Stimulated activated CD8-positive, alpha-beta memory T cell treated with anti-CD3 and anti-CD28 coated beads, Interleukin-7, amount 100 ng/mL, for 24 hours (primary cell): ENCODE measurements at places on chromosomes 5 and 9.

DNA sequence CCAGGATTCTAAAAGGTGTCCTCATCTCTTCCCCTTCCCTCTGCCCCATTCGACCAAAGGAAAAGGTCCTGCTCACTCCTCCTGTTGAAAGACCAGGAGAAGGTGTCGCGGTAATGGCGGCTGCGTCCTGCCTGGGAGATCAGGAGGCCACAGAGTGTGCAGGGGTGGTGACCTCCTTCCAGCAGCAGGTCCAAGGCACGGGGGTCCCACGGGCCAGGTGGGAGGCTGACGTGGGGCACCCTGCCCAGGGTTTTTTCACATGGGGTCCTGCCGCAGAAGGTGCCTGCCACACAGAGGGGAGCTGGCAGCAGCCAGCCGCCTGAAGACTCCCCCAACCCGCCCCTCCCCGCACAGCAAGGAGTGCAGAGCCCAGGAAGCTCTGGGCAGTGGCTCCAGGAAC is 22.2 kb upstream of the ADAMTS2 start:
- DNase-seq, result no peak

DNA sequence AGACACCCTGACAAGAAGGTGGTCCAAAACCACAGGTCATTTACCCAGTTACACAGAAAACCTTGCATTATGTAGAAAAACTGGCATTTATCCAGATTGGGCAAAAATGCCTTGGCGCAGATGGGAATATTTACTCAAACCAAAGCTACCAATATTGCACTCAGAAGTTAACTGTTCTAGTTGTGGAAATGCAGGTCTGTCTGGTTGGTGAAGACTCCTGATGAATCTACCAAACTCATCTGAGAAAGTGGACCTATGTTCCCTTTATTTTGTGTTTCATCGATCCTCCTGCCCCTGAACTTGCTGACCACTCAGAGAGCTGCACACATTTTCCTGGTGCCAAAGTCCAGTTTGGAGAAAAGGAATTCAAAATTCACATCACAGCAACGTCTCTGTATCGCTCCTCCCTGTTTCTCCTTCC is 85.2 kb upstream of the ALDH1A1 start:
- no peak for DNase-seq

DNA sequence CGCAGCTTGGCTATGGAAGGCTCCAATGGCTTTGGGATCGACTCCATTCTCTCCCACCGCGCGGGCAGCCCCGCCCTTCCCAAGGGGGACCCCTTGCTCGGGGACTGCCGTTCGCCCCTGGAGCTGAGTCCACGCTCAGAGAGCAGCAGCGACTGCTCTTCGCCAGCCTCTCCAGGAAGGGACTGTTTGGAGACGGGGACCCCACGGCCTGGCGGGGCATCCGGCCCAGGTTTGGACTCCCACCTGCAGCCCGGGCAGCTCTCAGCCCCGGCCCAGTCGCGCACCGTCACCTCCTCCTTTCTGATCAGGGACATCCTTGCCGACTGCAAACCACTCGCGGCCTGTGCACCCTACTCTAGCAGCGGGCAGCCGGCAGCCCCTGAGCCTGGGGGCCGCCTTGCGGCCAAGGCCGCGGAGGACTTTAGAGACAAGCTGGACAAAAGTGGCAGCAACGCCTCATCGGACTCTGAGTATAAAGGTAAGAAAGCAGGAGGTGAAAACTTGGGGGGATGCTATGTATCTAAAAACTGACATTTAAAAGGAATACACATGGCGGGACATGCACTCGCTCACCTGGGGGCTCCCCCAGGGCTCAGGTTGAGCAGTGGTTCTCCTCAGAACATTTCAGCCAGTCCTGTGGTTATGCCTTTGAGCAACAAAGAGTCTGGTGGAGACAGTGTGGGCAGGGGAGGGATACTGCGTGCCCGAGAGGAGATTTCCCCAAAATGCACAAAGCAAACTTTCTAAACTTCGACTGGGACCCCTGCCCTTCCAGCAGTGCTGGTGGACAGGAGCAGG is 579 bp downstream of the BARHL1 start:
- DNase-seq, result no peak

DNA sequence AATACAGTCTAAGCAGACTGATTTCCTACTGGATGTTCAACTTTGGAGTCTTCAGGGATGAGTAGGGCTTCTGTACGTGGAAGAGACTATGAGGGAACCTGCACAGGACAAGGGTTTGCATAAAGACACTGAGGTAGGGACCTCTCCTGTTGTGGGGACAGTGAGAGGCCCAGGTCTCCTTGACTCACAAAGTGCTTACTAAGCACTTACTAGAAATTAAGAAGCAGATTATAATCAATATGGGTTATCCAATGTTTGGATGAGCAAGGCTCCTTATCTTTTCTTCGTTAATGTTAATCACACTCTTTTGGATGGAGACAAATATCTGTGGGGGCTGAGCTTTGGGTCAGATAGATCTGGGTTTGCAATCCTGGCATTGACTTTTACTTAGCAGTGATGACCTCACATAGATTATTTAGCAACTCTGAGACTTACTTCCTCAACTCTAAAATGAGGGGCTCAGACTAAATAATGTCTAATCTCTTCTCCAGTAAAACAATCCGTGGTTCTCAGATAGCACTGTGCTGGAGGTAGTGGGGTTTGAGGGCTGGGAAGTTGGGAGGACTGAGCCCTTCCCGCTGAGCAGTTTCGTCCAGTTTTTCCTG is 45.9 kb downstream of the PDCD1LG2 start:
- no peak for DNase-seq

DNA sequence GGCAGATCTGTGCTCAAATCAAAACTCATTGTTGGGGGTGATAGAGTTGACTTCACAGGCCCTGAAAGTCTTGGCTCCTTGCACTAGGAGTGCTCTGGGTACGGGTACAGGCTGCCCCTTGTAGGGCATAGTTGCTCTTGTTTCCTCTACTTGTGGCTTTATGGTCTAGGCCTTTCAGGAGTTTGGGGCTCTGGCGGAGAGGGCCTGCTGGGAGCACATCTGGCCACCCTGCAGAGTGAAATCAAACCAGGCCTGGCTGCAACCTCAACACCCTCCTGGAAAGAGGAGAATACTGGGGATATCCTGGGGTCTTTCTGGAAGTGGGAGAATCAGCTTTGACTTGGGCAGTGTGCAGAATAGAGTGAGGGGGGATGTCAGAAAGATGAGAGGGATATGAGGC is 1.5 kb downstream of the TGFBI start:
- DNase-seq, result no peak

GRCh38 chr5:127254729-127255284 is 35.8 kb upstream of the MEGF10 start:
- no peak for DNase-seq

DNA sequence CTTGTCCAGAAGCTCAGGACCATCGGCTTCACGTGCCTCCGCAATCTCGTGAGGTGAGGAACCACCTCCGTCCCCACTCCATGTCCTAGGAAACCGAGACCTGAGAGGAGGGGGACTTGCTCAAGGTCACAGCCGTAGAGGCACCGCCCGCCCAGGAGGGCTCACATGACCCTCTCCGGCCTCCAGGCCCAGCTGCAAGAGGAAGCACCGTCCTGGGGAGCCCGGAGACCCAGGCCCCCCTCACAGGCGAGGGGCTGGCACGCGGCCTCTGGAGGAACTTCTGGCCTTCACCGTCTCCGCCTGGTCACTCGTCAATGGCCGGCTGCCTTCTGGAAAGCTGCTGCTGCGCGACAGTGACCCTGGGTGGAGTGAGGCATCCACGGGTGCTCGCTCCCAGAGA is 24.2 kb downstream of the FAM78A start:
- no peak for DNase-seq

- DNase-seq, result no peak
Measured at GRCh38 chr9:17230646-17231045, 95.8 kb downstream of the CNTLN start.

- DNase-seq, result no peak
Measured at GRCh38 chr9:95181226-95181818, 136.2 kb downstream of the FANCC start.

GRCh38 chr5:20536813-20537212 is 548.8 kb upstream of the CDH18 start:
- no peak for DNase-seq

- DNase-seq, result no peak
Measured at GRCh38 chr5:159459951-159460538, 129.8 kb upstream of the IL12B start.

- DNase-seq, result no peak
Measured at GRCh38 chr9:129317179-129318011, 139.3 kb upstream of the IER5L start.

- DNase-seq, result no peak
Measured at GRCh38 chr9:32866273-32866672, 82.9 kb downstream of the TMEM215 start.

DNA sequence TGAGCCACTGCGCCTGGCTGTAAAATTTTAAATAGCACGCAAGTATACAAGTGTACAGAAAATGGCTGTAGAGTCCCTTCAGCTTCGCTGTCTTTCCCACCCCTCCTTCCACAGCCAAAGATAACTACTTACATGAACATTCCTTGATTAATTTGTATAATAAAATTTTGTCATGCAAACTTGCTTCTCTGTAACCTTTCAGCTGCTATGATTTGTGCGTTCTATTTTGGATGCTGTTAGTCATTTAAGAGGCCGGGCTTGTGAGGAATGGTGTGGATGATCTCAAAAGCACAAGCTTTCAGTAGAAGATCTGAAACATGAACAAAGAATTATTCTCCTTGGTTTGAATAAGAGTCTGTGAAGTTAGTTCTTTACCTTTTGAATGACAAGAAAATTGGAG is 115.0 kb upstream of the TLE1 start:
- DNase-seq, result no peak

DNA sequence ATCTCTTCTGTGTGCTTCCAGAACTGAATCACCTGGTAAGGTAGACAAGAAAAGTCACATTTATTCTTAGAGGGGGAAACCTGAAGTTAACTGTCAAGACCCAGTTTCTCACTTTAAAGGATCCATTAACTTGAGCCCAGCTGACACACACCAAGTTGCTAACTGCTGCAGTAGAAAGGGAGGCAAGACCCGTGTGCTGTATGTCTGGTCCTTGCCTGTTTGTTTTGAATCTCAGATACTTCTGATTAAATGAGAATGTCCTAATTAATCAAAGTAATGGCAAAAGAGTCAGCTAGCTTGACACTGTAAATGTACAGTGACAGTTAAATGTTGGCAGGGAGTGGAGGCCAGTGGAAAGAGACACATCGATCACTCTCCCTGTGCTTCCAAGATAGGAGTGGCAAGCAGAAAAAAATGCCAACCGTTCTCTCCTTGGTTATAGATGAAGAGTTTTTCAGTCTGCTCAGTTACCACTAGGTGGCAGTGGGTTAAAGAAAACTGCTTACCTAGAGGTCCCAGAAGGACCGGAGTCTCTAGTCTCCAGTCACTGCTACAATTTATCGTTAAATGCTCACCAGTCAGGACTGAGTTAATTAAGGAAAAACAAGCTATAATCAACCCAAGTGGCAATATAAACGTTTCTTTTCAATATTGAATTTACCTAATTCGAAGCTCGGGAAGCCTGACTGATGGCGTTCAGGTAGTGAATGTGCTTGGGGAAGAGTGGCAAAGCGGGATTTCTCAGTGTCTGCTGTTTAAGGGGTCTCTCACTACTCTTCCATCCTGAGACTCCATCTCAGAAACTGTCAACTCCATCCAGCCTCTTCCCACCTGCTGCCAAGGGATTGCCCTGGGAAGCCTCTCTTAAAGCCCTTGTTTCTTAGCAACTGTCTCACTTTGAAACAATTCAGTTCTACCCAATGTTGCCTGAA is 18.4 kb downstream of the LSM11 start:
- no peak for DNase-seq

DNA sequence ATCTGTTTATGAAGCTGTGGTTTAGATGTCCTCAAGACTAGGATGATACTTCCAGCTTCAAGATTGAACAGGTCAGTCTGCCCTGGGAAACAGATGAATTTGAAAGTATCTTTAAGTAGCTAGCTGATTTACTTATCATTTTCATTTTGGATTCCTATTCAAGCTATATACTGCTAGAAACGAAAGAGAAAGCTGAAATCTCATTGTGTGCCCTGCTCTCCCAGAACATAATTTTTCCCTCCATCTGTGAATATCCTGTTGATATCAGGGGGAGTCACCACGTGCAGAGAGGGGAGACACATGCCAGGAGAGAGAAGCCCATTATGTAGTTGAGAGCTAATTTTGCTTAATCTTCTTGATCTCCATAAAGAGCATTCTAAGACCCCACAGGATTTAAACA is 439.1 kb downstream of the NR2F1-AS1 start:
- DNase-seq, result no peak

- no peak for DNase-seq
Measured at GRCh38 chr5:1012313-1012841, 3.8 kb downstream of the NKD2 start.

GRCh38 chr5:122454541-122454940 is 142.5 kb downstream of the SNCAIP start:
- no peak for DNase-seq

- DNase-seq, result no peak
Measured at GRCh38 chr9:81777482-81777881, 88.1 kb upstream of the TLE1 start.

DNA sequence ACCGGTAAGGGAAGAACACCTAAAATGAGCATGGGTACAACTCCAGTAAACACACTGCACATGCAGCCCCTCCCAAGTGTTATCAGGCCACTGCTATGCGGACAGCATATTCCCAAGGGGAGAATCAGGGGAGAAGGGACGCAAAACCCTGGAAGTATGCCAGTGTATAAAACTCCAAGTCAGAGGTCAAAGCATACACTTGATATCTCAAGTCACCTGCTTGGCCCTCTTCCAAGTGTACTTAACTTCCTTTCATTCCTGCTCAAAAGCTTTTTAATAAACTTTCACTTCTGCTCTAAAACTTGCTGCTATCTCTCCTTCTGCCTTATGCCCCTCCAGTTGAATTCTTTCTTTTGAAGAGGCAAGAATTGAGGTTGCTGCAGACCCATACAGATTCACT is 408.1 kb downstream of the HTR1A start:
- DNase-seq, result no peak

- DNase-seq, result no peak
Measured at GRCh38 chr9:115357821-115358220, 239.9 kb upstream of the TNC start.

DNA sequence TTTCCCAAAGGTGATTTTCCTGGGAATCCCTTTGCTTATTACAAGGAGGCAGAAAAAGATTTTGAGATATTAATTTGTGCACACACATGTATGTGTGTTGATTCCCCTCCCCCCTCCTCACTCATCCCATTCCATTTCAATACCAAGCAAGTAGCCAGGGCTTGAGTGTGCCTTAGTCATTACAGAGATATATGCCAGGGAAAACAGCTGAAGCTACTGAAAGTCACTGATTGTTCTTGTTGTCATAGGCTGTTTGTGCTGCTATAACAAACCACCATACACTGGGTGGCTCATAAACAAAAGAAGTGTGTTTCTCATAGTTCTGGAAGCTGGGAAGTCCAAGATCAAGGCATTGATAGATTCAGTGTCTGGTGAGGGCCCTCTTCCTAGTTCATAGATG is 158.6 kb downstream of the BAAT start:
- DNase-seq, result no peak

- no peak for DNase-seq
Measured at GRCh38 chr5:95424526-95424925, 33.4 kb downstream of the FAM81B start.

DNA sequence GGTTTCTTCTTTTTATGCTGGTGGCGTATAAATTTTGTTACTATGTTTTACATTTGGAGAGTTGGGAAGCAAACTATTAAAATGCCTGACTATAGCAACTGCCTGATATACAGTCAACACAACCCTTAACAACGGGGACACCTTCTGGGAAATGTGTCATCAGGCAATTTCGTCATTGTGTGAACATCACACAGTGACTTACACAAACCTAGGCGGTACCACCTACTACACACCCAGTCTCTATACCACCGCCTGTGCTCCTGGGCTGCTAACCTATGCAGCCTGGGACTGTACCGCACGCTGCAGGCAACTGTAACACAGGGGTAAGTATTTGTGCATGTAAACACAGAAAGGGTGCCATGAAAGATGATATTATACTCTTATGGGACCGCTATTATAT is 1.3 kb upstream of the CDHR2 start:
- DNase-seq, result no peak
